ENCODE measurements at places on chromosomes 7 and 10.

- DNase-seq, result no peak
Measured at GRCh38 chr10:132884041-132884440, 58.3 kb downstream of the CFAP46 start.

DNA sequence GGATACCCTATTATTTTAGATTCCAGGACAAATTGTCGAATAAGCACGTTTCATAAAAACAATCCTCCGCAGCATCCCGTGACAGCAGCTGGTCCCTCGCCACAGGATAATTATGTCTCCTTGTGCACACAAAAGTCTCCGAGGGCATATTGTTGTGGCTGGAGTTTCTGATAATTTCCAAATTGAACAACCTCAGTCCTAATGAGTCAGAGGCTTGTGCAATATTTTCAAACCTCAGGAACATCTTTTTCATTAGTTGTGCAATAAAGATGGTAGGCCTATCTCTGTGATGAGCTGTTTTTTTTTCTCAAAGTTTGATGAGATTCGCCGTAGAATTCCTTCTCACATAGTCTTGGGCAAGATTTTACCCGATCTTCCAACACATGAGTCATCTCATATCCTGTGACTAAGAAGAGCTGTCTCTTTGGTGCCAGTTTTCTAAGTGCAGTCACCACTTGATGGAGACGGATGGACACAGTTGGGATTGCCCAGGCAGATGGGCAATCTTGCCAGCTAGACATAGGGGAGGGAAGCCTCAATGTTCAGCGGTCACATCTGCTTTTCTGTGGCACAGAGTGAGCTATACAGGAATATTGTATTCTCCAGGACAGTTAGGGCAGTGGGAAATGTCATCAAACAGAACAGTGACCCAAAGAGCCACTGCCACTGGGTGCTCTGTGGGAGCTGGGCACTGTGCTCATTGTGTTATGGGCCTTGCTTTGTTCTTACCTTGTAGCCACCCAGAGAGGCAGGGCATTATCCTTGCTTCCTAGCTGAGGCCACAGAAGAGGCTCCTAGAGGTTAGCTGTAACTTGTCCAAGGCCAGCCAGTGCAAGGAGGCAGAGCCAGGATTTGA lies 7.8 kb downstream of the HTRA1 start:
- DNase-seq, result no peak

DNA sequence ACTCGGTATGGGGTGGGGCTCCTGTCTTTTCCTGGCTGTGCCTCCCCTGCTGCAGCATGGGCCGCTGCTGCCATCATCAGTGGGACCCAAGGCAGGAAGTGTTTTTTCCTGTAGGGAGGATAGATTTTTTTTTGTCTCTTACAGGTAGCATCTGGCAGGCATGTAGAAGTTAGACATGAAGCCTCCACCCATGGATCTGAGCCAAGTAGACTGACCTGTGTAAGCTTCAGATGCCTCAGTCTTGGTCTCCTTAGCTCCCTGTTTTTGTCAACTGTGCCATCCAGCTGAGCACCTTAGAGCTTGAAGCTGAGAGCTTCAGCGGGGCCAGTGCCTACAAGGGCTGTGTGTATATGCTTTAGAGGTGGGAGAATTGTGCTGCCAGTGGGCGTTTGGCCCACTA lies 93.5 kb downstream of the AUTS2 start:
- no peak for DNase-seq

- no peak for DNase-seq
Measured at GRCh38 chr10:49089557-49090188, 25.6 kb downstream of the VSTM4 start.

DNA sequence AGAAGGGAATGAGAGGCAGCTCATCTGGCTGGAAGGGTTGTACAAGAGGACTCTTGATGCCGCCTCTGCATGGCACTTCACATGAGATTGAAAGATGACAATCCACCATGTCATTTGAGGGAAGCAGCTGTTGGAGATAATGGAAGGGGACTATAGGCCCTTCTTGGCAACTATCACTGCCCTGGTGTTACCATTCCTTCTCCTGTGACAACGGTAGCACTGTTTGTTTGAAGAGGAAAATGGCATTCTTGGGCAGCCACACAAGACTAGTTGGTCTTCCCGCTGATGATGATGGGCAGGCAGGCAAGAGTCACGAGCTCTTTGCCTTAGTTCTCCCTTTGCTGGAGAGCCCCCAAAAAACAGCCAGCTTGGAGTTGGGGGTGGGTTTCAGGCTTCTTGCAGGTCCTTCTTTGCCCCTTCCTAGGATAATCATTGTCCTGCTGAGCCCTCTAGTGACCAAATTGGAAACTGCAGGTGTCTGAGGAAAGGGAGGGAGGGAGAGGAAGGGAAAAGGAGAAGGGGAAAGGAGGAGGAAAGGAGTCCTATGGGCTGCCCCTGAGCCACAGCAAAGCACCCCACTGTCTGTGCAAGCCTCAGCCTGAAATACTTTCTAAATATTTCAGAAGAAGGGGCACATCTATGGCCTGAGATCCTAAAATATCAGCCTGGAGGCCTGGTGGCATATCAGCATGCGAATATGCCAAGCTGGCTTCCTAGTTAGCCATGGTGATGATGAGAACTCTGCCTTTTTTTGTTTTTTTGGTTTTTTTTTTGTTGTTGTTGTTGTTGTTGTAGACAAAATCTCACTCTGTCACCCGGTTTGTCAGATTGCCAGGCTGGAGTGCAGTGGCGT lies 165.6 kb upstream of the KMT2E start:
- DNase-seq, result no peak

DNA sequence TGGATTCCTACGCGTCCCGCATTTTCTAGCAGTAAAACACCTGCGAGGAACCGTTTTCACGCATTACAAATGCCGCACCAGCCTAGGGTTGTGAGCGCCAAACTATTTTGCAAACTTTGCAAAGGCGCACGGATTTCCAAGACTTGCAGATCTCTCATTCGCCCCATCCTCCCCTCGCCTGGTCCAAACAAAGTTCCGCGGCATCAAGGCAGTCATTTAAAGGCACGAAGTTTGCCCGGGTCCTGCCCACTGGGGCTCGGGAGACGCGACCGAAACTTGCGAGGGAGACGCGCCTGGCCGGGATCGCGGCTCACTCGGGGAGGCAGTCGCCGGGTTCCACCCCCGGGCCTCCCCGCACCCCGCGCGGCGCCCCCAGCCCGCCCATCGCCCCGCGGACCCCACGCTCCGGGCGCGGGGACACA lies 613 bp downstream of the USP6NL start:
- DNase-seq, result no peak

DNA sequence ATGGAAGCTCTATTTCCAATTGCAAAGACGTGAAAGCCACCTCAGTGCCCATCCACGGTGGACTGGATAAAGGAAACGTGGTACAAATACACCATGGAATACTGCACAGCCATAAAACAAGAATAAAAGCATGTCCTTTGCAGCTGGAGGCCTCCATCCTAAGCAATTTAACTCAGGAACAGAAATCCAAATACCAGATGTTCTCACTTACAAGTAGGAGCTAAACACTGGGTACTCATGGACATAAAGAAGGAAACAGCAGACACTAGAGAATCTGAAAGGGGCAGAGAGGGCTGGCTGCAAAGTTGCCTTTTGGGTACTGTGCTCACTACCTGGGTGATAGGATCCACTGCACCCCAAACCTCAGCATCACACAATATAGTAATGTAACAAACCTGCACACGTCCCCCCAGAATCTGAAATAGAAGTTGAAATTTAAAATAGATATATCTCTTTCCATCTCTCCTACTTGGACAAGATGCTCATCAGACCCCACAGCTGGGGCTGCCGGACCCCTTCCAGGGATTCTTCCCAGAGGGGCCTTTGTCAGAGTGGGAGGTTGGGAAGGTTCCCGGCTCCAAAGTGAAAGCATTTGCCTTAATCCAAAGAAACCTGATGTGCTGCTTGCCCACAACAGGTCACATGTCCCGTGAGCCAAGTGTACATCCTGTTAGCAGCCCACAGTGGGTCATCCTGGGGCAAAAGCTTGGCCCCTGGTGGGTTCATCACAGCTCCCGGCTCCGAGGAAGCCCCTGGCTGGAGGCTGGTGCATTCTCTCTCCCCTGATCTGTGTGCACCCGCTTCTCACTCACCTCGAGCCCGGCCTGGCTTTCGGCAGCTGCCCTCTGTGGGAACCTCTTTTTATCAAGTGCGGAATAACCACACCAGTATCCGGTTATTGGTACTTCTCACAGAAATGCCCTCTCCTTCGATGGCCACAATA lies 172.3 kb upstream of the PPP2R2D start:
- DNase-seq, result no peak

DNA sequence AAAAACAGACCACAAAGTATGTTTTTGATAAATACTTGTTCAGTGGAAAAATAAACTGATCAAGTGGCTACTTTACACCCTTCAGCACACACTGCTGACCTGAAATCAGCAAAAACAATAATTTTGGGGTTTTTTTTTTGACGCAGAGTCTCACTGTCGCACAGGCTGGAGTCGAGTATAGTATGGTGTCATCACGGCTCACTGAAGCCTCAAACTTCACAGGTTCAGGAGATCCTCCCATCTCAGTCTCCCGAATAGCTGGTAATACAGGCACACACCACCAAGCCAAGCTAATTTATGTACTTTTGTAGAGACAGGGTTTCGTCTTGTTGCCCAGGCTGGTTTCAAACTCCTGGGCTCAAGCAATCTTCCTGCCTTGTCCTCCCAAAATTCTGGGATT lies 30.6 kb downstream of the TARP start:
- no peak for DNase-seq

DNA sequence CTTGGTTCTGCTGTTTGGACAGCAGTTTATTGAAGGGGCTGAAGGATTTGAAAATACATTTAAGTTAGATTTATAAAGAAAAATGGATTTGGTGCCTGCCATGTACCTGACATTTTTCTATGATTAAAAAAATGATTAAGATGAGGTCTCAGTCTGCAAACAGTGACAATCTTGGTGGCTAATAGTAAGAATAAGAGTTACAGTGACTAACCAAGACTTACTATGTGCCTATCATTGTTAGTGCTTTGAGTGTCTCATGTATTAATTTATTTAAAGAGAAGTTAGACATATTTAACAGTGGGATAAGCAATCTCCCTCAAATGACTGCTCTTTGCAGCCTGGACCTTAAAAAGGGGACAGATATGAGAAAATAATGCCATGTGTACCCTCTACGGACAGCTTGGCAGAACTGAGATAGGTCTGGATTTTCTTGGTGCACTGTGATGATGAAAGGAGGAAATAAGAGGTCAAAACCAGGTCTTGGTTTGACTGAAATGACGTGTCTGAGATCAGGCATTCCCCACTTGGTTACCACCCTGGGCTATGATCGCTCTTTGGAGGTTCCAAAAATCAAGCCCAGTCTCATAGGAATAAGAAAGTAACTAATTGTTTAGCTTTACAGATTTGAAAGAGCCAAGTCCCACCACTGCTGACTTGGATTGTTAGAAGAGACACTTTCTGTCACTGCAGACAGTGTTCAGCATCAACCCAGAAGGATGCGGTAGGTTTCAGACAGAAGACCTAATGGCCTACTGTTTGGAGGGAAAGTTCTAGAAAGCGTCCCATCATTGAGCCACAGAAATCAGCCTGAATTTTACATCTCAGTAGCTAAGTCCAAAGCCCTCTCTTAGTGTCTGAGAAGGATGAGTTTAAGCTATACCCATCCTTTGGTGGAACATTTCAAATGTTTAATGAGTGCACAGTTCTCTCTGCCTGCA lies 2.1 kb downstream of the CASP7 start:
- DNase-seq, result no peak

- no peak for DNase-seq
Measured at GRCh38 chr10:4459531-4459930, 366.5 kb upstream of the AKR1E2 start.

- no peak for DNase-seq
Measured at GRCh38 chr10:667602-668143, 21.8 kb downstream of the DIP2C start.

- DNase-seq, result no peak
Measured at GRCh38 chr10:88608052-88608732, 21.6 kb downstream of the LIPJ start.

DNA sequence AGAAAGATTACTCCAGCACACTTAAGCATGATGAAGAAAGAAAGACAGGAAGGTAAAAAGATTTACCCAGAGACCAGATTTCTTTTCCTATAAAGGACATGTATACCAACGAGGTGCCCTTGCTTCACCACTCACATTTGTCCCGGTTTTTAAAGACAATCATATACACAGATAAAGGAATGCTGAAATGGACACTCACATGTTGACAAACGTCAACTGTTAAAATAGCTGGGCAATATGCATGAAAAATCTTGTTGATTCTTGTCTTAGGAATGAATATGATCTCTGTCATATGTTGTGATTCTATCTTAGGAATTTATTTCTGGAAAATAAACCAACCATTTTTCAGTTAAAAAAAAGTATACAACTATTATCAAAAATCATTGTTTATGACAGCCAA lies 158.2 kb downstream of the SRPK2 start:
- DNase-seq, result no peak

Data from esophagus squamous epithelium (tissue), 5 donors.